ENCODE measurements at places on chromosomes 5 and 9.

- DNase-seq = no peak
These were observed 9.9 kb upstream of the GRHPR start for GRCh38 chr9:37412431-37413151.

DNA sequence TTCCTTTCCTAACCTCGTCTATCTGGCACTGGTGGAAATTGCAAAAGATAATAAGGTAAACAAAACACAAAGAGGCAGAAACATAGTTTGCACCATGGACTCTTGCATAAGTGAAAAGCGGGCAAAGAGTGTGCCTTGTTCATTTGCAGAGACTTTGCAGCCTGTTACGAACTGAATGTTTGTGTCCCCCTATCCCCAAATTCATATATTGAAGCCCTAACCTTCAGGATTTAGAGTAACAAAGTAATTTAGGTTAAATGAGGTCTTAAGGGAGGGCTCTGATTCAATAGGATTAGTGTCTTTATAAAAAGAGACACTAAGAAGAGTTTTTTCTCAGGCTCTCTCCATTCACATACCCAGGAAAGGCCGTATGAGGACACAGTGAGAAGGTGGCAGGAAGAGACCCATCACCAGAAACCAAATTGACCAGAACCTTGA lies 52.1 kb upstream of the FAM169A start:
- no peak for DNase-seq

- no peak for DNase-seq
These were observed 152.1 kb downstream of the PCSK1 start for GRCh38 chr5:96280946-96281393.

- no peak for DNase-seq
These were observed 37.6 kb downstream of the SYK start for GRCh38 chr9:90839183-90839728.

- no peak for DNase-seq
These were observed 26.9 kb downstream of the SMC2 start for GRCh38 chr9:104121022-104121421.

Measured in activated CD4-positive, CD25-positive, alpha-beta regulatory T cell treated with anti-CD3 and anti-CD28 coated beads, Interleukin-2, amount 50 U/mL, for 16 hours (primary cell).